Stimulated activated CD8-positive, alpha-beta memory T cell treated with anti-CD3 and anti-CD28 coated beads, Interleukin-4, amount 100 ng/mL, for 1 hour (primary cell): ENCODE measurements at places on chromosomes 1 and 21.

DNA sequence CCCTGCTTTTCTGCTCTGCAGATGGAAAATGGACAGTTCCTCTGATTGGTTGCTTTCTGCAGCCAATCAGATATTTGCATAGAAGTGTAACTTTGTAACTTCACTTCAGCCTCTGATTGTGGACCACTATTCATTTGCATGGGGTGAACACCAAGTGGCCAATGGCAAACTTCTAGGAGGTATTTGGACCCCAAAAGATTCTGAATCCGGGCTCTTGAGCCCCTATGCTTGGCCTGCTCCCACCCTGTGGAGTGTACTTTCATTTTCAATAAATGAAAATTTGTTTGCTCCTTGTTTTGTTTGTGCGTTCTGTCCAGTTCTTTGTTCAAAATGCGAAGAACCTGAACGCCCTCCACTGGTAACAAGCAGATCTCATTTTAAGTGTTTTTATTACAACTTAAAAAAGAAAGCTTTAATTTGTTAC, 6.4 kb upstream of the GSTM4 start:
- DNase-seq, result no peak

DNA sequence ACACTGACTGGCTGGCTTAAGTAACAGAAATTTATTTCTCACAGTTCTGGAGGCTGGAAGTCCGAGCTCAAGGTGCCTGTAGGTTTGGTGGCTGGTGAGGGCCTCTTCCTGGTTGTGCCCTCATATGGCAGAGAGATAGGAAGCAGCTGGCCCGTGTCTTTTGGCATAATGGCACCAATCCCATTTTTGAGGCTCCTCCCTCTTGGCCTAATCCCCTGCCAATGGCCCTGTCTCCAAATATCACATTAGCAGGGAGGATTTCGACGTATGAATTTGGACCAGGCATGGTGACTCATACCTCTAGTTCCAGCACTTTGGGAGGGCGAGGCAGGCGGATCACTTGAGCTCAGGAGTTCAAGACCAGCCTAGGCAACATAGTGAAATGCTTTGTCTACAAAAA, 37.4 kb downstream of the AGPAT3 start:
- no peak for DNase-seq

- DNase-seq, result no peak
Measured at GRCh38 chr1:156602557-156602993, 1.3 kb upstream of the GPATCH4 start.

GRCh38 chr21:45278156-45278911, 9.4 kb downstream of the POFUT2 start:
- no peak for DNase-seq

DNA sequence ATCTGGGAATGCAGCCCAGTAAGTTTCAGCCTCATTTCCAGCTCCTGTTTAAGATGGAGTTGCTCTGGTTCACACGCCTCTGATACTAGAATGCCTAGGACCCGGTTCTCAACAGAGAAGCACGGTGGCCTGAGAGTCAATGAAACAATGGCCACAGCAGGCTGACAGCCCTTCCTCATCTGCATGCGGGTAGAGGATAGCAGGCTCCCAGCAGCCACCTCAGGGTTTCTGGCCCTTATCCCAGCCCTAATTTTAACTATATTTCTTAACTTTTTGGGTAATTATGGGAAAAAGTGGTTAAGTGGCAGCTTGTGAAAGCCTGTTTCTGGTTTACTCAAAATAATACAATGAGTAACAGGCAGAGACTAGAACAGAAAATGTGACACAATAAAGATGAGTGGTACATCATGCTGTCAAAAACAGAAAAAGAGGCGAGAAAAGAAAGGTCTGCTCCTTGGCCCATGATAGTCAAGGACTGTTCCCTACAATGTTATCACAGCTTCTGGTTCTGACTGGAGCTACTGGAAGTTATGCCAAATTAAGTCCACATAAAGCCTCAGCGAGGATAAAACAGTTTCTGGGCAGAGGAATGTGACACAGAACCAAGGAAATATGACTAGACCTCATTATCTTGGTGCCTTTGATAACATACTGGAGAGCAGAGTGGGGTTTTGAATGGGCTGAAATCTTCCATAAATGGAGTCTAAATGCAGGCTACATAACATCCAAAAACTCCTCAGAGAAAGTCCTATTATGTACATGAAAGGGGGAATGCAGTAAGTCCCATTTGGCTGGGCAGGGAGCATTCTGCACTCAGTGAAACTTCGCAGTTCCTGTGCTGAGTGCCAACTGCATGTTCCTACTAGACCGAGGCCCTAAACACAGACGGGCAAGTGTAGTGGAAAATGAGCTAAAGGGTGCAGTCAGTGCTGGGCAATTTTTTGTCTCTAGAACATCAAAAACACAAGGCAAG, 92.1 kb downstream of the NIBAN1 start:
- no peak for DNase-seq

- no peak for DNase-seq
Measured at GRCh38 chr21:28074676-28075075, 918.0 kb downstream of the LTN1 start.

DNA sequence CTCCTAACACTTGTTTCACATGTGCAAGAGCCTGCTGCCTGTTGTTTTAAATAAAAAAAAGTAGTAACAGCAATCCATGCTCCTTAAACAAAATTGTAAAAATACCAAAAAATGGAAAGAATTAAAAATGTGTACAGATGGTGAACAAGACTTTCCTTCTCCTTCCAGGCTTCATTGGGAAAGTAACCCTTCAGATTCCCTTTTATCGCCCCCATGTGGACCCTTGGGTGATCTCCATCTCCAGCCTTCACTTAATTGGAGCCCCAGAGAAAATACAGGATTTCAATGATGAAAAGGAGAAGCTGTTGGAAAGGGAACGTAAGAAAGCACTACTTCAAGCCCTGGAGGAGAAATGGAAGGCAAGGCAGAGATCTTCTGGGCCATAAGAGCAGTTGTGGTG, 14.2 kb downstream of the VPS13D start:
- DNase-seq, result no peak

GRCh38 chr1:226679262-226679661, 59.8 kb downstream of the ITPKB start:
- DNase-seq, result no peak

DNA sequence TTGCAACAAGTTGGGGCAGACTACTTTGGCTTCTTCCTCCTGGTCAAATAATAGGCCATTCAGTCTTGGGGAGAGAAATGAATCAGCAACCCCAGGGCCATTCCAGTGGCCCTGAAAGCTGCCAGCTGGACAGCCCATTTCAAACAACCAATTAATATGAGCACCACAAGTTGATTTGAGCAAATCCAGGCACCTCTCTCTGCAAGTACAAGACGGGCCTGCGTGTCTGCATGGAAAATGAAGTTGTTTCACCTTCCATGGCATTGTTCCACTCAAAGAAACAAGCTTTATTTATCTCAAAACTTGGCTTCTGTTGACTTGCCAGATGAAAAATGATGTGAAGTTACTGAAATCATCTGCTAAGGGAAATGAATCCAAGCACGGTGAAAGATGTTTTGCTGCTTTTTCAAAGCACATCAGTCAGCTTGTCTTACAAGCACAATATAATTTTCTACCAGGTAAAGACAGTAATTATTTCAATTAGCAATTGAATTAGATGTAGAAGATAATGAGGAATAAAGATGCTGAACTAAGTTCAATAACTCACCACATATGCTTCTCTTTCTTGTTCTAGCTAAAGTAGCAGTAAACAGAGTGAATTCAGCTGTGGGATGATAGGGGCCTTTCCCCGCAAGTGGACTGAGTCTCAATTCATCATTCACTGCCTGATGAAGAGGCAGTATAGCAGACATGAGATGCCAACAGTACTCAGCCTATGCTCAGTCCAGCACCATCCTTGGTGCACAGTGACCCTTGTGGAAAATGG, 95.2 kb upstream of the SSX2IP start:
- DNase-seq, result no peak

DNA sequence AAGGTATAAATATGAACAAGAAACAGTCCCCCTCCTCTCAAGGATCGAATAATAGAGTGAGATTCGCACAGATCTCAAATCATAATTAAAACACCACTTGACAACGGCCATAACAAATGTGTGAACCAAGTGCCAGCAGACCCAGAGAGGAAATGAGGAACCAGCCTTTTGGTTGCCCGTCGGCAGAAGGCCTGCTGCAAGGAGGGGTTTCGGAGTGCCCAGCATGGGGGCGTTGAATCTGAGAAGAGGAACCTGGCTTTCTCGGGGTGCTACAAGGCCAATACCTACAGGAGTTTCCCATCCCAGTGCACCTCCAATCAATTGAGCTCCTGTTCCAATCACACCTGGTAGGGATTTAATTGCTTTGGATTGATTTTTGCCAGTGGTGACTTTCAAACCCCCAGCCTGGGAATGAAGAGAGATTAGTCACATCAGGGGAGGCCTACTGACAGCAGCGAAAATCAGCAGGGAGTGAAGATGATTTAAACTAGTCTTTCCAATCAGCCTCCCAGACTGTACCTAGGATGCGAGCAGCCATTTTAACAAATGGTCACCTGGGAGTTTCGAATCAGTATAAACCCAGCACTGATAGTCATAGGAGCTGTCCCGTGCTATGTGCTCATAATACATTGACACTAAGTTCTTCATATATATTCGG, 263.8 kb downstream of the KAZN start:
- no peak for DNase-seq

DNA sequence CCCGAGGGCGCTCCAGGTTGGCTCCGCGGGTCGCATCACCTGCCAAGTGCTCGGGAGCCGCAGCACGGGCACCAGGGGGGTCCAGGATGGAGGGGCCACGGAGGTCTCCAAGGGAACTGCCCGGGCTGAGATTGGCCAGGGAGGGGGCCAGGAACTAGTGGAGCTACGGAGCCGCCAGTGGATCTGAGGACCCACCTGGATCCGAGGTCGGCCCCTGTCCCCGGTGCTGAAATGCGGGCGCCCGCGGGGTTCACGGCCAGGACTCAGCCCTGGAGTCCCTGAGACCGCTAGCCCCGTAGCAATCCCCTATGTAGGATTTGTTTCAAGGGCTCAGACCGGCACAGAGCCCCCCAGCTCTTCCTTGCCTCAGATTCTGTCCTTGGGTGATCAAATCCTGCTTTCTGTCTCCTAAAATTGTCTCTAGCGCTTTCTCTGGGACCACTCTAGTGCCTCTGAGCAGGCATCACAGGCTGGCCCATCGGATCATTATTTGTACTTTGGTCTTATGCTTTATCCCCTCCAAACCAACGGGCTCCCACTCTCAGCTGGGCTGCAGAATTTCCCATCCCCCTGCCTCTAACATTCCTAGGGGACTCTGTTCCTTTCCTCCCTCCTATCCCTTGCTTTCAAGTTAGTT, 27.3 kb downstream of the KIAA2013 start:
- DNase-seq, result no peak

GRCh38 chr1:241115784-241116183, 241.2 kb downstream of the RGS7 start:
- DNase-seq, result no peak

DNA sequence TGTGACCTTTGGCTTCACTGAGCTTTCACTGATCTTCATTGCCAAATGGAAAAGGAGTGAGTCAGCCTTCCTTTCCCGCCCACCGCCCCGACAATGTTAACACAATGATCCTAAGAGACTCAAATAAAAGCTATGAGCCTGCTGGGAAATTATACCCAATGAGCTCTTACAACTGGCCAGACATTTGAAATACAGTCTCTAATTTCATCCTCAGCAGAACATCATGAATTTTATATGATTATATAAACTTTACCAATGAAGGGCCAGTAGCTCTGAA, 252.5 kb downstream of the SIPA1L2 start:
- no peak for DNase-seq

DNA sequence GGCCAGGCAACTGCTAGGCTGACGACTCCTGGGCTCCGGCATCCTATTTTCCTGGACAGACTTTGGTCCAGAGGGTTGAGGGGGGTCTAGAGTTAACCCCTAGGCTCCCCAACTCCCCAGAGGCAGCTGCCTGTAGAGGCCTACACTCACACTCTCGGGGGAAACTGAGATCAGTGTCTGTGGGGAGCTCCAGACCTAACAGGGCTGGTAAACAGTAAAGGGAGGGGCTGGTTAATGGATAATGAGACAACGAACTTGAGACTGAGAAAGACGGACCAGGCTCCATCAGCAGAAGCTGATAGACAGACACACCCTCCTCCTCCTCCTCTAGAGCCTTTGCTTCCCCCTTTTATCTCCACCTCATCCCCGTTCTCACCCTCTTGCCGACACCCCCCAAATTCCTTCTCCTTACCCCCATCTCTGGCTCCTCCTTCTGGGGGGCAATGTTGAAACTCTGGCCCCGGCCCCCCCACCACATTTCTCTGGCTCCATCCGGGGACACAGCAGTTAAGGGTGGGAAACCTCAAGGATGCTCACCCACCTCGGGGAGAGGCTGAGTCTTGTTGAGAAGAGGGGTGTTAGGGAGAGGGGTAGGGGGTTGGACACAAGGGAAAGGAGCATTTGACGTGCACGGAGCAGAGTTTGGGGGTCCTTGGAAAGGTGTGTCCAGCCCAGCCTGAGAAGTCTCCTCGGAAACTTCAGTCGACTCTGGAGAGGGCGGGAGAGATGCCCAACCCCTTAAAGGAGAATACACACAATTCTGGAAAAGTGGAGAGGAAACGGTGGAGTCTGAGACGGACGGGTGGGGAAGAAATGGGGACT, at the start of gene MTMR11:
Gene MTMR11, minus strand, starts transcription at position 710 of the 822 bp plus-strand sequence. Its CDS starts 232 bp downstream, at position 478.
- no peak for DNase-seq

GRCh38 chr1:221747839-221748238, 6.0 kb upstream of the DUSP10 start:
- no peak for DNase-seq

DNA sequence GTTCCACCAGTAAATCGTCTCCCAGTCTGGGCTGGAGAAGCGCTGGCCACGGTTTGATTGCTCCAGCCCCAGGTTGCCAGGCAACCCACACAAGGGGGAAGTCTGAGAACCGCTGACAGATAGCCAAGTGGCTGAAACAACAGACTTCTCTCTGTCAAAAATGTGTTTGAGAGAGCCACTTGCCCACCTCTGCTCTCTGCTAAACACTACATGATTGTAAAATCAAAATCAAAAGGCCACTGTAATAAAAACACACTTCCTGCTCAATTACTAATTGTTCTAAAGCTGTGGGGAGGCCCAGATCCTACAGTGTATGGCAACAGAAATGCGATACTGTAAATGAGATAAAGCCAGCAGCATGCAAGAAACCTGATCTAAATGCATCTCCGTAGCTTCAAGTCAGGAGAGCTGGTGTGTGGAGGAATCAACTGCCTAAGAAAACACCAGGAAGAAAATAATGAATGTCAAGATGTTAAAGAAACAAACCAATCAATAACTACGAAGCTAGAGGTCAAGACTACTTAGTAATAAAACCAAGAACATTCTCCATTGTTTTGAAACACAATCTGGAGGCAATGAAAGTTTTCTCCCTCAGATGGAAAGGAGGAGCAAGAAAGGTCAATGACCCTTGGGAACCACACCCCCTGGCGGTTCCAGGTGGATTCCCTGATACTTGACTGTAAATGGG, 121.2 kb downstream of the SLC45A1 start:
- DNase-seq, result no peak

GRCh38 chr1:167388976-167389375, 129.4 kb downstream of the CD247 start:
- no peak for DNase-seq

DNA sequence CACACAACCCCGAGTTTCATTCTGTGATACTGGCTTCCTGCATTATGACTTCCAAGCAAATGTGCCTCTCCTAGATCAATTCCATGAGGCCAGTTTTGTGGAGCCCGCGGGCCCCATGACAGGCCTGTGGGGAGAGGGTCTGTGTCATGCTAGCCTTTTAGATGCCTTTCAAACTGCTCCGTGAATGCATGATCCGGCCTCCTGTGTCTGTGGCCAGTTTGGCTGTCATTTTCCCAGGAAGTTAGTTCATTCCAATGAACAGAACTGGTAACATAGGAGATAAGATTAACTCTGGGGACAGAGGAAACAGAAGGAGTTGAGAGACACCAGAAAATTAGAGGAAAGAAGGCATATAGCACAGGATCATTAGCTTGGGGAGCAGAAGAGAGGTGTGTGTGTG, 3.2 kb downstream of the FNDC7 start:
- no peak for DNase-seq
